ENCODE measurements at places on chromosomes 12 and 14.
A peak's percentile ranks its signal among the peaks of the same experiment; 100 is the strongest.

GRCh38 chr12:49458816-49459215, 80.0 kb upstream of the KCNH3 start:
- no peak for DNase-seq

DNA sequence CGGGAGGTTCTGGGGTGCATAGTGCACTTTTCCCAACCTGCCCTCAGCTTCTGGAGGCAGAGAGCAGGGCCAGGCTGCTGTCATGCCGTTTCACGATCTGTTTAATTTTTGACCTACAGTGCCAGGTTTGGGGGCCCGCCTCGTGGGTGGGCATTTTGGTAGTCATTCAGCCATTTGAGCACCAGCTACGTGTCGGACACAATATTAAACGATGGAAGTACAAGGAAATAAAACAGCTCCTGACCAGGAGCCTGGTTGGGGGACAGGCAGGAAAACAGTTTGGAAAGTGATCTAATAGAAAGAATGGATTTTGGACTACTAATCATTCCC, 708 bp downstream of the FNTB start:
- DNase-seq: no peak

DNA sequence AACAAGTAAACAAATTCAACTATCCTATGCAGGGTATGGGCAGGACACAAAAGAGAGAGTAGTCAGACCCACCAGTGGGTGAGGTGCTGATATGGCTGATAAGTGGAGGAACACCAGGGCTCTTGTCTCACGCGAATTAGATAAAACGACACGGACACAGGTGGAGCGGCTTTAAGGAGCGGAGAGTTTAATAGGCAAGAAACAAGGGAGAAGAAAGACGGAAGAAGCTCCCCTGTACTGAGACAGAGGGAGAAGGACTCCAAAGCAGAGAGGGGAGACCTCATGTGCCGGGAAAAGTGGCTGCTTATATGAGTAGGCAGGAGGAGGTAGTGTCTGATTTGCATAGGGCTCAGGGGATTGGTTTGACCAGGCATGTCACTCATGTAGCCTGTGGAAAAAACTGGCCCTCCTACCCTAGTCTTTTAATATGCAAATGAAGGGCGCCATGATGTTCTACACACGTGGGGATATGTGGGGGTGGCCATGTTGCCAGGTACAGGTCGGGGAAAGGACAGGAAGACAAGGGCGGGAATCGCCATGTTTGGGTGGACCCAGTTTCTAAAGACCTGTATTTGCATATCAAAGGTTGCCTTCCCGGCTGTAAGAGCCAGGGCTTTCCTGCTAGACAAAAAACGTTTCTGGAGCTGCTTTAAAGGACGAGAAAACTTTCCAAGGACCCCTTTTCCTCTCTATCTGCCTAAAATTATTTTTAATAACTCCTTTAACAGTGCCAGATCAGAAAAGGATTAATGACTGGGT, 28.8 kb downstream of the RPGRIP1 start:
- peak; percentile 54 for DNase-seq

DNA sequence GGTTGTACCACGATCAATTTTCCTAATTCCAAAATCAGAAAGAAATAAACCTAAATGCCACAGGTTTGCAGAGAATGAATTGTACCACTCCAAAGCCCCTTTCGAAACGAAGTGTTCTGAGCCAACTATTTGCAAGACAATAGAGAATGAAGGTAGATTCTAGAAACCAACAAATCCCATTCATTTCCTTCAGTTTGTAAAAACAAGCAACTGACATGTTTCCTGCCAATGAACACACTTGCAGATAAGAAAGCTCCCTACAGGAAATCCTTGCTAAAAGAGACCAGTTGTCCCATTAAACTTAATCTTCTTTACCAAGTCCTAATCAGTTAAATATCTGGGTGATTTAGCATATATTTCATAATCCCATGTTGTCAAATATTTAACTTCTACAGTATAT, 198.4 kb upstream of the FOXN3 start:
- no peak for DNase-seq

DNA sequence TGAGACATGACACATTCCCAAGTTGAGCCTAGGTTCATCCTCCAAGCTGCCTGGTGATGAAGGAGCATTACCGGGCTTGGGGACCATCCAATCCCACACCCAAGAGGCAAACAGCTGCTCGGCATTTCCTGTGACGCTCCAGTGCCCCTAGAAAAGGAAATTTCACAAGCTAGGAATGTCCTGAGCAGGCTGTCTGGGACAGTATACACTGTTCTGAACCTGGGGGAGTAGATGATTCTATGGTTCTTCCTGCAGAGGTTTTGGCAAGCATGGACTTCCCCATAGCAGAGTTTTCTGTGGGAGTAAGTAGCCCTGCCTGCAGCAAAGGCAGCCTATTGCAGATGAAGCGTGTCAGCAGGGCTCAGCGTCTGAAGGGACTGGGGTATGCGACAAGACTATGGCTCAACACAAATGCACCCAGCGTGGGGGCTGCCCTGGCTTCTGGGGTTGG, 47.4 kb upstream of the SRSF5 start:
- no peak for DNase-seq

- no peak for DNase-seq
These were observed 11.4 kb upstream of the NOPCHAP1 start for GRCh38 chr12:104974626-104975290.

DNA sequence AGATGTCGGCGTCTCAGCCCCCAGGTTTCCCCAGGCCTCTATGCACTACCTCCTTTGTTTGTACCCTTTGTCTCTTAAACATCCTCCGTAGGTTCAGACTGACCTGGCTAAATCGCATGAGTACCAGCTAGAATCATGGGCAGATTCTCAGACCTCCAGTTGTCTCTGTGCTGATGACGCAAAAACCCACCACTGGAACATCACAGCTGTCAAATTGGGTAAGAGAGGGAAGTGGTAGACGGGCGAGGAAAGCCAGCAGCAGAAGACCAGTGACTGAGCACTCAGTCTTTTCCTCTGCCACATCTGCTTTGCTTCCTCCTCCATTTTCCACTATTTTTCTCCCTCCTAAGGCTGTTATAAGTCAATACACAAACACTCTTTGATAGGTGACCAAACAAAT, 29.7 kb downstream of the A2ML1 start:
- DNase-seq: no peak

DNA sequence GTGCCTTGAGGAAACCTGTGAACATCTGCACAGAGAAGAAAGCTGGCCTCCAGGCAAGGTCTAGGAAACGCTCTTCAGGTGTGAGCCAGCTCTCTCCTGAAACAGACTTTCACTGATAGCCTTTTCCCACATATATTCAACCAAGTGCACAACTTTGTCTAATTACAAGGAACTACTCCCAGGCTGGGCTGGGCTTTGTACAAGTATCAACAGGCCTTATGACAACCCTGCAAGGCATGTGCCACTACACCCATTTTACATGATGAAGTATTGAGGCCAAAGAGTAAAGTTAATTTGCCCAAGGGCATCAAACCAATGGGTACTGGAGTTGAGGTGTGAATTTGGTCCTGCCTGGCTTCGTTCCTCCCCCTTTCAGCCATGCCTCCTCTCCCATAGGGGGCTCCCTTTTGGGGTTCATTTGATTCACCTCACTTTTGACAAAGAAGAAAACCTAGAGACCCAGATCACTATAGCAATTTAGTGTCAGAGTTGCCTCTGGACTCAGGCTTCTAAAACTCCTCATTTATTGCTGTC, 2.1 kb downstream of the CSRP2 start:
- no peak for DNase-seq
